Effector CD8-positive, alpha-beta T cell (primary cell): ENCODE measurements at places on chromosomes 5 and 9.
A peak's percentile ranks its signal among the peaks of the same experiment; 100 is the strongest.

DNA sequence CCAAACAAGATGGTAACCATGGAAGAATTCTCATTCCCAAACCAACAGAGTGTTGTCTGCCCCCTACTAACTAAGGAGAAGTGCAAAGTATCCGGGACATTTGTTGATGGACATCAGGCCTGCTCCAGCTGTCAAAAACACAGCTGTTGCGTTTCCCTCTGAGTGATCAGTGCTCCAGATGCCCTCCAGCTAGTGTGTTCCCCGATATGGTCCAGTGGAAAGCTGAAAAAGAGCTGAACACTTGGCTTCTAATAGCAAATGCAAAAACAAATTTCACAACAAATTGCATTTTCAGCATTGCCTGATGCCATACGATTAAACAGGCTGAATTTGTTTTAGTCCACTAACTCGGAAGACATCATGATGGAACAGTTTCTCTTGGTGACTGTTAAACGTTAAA lies 1398.7 kb downstream of the PTPRD start:
- DNase-seq = no peak

DNA sequence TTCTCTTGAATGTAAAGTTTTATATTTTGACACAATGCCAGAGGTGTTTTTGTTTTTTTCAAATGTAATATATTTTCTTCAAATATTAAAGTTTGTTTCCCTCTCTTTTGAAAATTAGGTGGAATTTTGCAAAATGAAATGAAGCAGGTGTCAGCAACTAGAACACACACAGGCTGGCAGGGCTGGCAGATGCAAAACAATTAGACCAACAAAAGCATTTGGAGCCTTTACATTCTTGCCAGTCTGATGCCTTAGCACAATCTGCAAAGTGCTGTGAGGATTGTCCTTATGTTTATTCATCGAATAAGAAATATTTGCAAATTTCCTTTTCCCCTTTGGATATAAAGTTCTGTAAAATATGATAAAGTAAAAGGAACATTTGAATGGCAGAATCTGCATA lies 1063.9 kb downstream of the CDH9 start:
- no peak for DNase-seq

DNA sequence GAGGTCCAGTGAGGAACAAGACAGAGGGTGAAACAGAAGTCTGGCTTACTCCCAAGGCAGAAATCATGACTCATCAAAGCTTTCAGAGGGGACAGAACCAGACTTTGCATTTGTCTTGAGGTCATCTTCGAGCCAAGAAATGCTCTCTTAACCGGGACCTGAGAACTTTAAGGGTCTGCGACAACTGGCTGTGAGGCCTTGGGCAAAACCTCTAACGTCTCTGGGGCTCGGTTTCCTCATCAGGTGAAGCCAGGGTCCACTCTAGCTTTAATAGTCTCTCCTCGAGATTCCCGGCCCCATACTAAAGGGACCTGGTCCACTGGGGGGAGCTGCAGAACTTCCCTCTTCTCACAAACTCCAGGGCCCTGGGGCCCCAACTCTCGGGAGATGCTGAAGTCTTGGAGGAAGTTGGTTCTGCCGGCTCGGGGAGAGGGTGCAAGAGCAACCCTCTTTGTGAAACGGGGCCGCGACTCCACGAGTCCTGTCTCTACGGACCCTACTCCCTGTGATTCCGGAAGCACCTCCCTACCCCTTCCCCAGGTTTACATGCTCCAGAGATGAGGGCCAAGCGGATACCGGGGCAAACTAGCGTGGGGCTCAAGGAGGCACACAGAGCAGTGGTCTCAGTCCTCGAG lies 2.6 kb downstream of the GLIS3 start:
- peak; percentile 6 for DNase-seq

DNA sequence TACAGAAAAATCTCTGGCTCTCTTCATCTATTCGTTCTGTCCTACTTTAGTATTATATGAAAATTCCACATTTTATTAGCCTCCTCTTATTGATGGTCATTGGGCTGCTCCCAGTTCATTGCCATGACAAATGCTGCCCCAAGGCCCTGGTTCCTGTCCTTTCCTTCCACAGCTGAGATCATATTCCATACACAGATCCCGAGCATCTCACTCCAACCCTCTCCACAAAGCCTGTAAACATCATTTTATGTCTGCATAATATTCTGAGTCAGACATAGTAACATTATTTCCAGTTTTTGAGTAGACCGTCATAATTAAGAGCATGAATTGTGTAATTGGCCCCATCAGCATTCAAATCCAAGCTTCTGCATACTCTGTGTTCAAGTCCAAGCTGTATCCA lies 86.3 kb downstream of the MVB12B start:
- DNase-seq = no peak

DNA sequence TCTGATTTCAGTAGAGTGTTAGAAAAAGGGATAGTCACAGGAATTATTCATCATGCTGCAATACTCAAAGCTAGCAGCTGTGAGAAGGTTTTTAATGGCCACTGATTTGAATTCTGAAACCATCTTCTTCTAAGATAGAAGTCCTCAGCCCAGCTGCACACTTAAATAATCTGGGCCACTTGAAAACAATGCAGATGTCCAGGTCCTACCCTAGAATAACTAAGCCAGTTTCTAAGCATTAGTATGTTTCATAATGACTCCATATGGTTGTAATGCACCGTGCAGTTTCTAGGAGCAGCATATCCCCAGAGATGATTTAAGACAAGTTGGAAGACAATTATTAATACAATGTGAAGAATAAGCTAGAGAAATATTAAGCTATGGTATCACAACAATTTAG lies 159.9 kb upstream of the FBXL17 start:
- no peak for DNase-seq

- DNase-seq = no peak
Measured at GRCh38 chr5:150674341-150674821, 13.3 kb downstream of the MYOZ3 start.

DNA sequence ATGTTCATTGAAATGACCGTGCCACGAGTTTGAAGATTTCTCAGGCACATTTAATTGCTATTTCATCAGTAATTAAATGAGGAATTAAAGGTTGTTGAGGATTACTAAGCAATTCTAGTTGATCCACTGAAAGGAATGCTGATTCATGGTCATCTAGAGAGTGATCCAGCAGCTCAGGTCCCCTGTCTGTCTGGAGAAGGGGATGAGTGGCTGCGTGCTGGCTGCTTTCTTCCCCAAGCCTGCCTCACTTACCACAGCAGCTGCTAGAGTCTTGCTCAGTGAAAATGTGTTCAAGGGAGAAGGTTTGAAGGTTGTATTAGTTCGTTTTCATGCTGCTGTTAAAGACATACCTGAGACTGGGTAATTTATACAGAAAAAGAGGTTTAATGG lies 7.8 kb upstream of the TGFBI start:
- no peak for DNase-seq

DNA sequence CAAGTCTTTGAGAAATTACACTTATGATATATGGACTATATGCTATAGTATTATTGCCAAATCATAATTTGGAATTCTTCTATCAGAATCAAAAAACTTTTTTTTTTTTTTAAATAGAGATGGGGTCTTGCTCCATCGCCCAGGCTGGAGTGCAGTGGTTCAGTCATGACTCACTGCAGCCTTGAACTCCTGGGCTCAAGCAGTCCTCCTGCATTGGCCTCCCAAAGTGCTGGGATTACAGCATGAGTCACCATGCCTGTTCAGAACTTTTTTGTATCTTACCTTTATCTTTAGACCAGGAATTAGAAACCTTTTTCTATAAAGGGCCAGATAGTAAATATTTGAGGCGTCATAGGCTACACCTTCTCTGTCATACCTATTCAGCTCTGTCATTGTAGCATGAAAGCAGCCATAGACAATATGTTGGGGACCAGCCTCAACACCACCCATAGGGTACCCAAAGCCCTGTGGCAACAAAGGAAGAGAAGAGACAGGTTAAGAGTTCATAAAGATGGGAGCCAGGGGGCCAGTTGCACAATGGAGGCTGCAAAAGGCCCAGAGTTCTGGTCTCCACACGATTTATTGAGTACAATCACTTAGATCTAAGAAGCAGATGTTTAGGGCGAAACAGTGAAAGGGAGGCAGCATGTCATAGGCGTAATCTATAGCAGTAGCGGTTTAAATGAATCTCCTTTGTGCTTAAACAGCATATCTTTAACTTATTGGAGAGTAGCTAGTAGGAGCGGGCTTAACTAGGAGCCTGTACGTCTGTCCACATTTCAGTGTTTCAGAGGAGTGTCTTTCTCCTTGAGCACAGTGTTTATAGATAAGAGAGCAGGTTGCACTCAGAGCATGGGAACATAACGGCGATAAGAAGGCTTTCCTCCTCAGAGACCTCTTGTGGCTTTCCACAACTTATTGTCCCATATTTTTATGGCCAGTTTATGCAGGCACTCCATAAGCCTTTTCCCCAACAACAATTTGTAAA lies 12.5 kb downstream of the ECM2 start:
- DNase-seq = no peak

DNA sequence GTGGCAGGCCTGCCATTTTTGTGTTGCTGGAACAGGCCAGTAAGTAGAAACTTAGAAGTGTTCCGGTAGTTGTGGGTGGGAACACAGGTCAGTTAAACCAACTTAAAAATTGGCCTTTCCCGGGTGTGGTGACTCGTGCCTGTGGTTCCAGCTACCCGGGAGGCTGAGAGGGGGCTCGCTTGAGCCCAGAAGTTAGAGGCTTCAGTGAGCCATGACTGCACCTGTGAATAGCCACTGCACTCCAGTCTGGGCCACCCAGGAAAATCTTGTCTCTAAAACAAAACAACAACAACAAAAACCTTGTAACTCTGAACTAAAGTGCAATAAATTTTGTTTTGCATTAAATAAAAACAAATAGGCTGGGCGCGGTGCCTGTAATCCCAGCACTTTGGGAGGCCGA lies 1.4 kb upstream of the NHP2 start:
- no peak for DNase-seq

- no peak for DNase-seq
Measured at GRCh38 chr5:38797838-38798237, 48.0 kb upstream of the OSMR start.

DNA sequence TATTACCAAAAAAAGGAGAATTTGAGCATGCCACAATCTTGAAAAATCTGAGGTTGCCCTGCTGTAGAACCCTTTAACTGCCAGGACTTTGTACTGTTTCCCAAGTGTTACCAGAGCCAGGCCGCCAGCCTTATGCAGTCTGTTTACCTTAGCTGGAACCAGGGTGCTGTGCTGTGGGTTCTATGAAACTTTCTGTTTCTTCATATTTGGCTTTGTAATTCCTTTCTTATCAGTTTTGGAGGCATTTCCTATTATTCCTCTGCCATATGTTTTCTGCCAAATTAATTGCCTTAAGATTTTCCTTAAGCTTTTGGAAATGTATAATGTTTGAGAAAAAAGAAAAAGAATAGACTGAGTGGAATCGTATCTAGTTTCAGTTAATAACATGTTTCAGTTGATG lies 2.1 kb downstream of the S1PR3 start:
- DNase-seq = no peak

DNA sequence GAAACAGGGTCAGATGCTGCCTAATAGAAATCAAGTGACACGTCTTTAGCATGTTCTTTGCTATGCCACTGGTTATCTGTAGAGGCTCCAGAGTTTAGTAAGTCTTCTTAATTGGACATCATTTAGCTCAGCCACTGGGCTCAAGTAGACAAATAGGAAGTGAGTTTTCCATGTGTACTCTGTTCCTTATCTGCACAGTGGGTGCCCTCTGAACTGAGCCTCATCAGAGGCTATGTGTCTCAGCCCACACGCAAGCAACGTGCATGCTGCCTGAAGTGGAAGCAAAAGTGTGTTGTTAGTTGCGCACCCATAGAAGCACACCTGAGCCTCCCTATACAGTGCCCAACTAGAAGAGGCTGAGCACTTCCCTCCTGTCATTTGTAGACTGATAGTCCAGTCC lies 134.7 kb downstream of the SEMA5A start:
- DNase-seq = no peak

- DNase-seq = no peak
Measured at GRCh38 chr5:60538426-60538825, 161.5 kb downstream of the DEPDC1B start.

DNA sequence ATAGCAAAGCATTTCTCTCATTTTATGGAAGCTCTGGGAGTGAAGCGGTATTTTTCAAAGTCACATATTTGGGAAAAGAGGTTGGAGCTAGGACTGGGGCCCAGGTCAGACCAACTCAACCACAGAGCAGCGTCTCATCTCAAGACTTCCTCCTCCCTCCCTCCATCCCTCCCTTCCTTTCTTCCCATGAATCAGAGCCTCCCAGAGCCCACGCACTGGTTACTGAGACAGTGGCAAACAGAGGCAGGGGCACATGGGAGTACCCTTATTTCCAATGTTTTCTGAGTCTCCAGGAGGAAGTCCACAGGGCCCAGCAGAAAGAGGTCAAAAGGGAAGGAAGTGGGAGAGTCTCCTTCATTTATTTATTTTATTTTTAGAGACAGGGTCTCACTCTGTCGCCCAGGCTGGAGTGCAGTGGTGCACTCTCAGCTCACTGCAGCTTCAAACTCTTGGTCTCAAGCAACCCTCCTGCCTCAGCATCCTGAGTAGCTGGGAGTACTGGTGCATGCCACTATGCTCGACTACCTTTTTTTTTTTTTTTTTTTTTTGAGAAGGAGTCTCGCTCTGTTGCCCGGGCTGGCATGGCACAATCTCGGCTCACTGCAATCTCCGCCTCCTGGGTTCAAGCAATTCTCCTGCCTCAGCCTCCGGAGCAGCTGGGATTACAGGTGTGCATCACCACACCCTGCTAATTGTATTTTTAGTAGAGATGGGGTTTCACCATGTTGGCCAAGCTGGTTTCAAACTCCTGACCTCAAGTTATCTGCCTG lies 52.5 kb upstream of the CDKN2AIPNL start:
- no peak for DNase-seq

DNA sequence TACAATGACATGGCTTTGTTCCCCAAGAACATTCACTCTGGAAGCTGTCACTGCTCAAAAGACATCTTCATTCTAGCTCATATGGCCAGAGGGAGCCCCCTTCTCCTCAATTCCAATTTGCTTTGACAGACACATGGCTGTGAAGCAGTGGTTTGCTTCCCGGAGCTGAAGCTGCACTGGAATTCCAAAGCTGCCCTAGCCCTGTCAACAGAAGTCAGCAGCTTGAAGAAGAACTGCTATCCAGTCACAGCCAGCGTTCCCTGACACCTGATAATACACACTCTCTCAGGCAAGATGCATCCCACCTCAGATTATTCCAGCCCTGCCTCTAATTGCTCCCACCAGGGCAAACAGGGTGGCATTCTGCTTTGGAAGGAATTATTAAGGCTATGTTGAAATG lies 93.7 kb downstream of the SEMA5A start:
- DNase-seq = no peak

DNA sequence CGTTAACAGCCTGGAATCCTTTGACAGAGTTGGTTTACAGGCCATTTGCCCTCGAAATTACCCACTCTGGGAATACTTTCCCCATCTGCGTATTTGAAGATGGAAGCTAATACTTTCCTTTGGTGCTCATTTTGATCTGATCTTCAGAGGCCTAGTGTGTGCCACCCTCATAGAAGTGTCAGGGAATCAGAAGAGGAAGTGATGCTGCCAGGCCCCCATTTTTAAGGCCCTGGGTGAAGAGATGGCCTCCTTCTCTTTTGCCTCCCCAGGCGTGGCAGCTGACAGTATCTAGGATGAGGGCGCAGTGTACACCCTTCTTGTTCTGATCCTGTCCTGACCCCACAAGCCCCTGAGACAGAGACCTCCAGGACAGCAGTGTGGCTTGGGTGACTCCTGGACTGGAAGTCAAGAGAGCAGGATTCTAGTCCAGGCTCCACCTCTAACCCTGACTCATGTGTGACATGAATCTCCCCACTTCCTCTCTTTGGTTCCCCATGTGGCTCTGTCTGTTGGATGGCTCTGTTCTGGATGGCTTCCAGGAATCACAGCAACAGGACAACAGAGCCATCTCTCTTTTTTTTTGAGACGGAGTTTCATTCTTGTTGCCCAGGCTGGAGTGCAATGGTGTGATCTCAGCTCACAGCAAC lies 27.8 kb downstream of the CSF1R start:
- DNase-seq = no peak
